Spinal cord (tissue), 10 donors: ENCODE measurements at places on chromosomes 5 and 9. TPM values are rescaled to one million over a fixed set of nuclear protein-coding genes. Genes with fewer than 3 reads are reported as not detected.

Gene PCDHGB4
- total RNA-seq, result 14.9 TPM

Gene UGT3A2
- 1.4 TPM for total RNA-seq

Gene ENTREP1
- 19.5 TPM for total RNA-seq

Gene TAS2R1
- total RNA-seq, result 0.69 TPM

Gene LCN2
- 14.1 TPM for total RNA-seq

GRCh38 chr5:100803397-100803796 is 99.7 kb downstream of the ST8SIA4 start:
- no peak for DNase-seq

DNA sequence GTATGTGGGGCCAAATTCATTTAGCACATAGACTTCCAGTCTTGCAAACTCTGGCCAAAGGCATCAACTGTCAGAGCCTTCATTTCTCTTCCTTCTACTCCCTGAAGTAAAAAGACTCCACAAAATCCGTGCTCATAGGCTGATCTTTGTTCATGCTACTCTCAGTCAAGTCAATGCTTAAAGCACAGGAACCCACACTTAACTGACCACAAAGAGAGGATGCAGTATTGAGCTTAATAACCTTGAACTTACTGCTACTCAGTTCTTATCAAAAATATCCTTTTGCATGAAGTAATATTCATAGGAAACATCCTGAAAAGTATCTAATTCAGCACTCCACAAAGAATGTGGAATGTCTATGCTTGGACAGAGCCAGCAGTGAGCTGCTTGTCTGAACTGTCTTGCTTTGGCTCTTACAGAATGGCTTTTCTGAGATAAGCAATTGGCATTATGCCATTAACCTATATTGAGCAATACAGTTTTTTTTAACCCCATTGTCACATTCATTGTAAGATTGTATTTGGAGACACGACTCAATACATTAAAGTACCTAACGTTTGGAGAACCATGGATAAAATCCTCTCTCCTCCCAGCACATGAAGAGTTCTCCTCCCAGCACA is 21.7 kb downstream of the LPAR1 start:
- no peak for DNase-seq

DNA sequence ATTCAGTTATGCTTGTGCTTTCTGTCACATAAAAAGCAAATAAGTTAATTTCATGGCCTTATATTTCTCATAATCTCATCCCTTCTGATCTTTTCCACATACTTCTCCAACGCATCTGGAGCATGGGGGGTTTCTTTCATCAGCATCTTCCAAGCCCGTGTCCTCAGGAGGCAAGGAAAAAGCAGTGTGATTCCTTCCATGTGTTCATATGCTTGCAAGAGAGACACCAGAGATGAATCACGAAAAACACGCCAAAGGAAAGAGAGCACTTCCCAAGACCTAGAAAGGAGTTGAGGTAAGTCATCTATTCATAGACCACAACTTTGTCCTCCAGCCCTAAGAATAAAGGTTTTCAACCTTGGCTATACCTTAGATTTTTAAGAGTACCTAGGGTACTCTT is 26.0 kb upstream of the SVEP1 start:
- no peak for DNase-seq

DNA sequence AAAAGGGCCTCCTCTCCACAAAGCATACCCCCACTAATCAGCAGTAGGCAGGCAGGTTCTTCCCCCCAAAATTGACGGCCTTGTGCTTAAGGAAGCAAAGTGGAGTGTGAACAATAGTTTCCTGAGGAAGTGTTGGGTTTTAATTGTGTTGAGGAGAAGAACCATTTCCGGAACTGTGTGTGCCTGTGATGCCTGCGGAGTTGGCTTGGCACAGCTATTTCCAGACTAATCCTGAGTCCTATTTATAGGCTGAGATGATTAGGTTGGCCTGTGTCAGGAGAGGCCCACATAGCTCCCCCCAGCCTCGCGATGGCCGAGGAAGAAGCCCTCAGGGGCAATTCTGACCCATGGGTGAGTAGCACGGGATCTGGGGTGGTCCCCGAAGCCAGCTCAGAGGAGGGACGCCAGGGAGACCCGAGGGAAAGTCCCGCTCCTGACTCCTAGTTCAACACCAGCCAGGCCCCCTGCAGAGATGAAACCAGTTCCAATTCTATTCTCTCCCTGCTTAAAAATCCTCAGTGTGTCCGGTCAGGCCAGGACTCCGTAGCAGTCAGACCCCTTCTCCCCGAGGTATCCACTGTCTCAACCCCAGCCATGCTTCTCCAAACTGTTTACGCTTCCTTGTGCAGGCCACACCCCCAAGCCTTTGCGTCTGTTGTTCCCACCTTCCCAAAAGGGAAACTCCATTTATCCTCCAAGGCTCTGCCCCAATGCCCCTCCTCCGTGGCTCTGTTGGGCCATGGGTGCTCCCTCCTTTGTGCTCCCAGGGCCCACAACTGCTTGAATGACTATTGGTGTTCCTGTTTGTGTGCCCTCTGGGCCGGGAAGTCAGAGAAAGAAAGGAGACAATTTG is 18.1 kb downstream of the GSN start:
- no peak for DNase-seq

DNA sequence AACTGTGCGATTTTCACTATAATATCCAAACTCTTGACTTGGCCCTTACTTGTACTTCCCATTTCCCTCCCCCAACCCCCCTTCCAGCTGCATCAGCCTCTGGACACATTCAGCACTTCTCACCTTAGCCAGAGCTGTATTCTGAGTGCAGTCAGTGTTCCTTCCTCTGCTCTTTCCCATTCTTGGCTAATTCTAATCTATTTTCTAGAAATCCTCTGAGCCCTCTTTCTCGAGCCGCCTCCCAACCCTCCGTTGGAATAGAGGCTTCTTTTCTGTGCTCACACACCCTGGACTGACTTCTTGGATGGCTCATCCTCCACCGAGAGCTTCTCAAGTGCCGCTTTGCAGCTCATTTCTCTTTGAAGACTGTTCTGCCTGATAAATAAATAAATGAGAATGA is 188.8 kb downstream of the NTRK2 start:
- DNase-seq, result no peak

GRCh38 chr5:127909821-127910220 is 173.7 kb upstream of the SLC12A2 start:
- DNase-seq, result no peak

- no peak for DNase-seq
These were observed 67.9 kb downstream of the KIAA1958 start for GRCh38 chr9:112554516-112554915.

DNA sequence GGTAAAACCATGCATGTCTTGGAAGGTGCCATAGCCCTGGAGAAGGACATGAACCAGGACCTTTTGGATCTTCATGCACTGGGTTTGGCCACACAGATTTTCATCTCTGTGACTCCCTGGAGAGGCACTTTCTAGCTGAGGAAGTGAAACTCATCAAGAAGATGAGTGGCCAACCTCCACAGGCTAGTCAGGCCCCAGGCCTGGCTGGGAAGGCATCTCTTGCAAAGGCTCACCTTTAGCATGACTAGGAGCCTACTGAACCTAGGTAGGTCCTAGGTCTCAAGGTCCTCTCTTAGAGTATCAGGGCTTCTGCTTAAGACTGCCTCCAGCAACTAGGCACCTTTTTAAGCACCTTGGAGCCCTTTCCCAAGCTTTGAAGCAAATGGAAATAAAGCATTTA is 1448.7 kb upstream of the ACO1 start:
- no peak for DNase-seq
